Stimulated activated CD8-positive, alpha-beta memory T cell treated with anti-CD3 and anti-CD28 coated beads, Interleukin-4, amount 100 ng/mL, for 1 hour (primary cell): ENCODE measurements at places on chromosomes 16 and 17.

- peak; percentile 73 for DNase-seq
Observed at GRCh38 chr16:89115216-89115861, 21.7 kb downstream of the ACSF3 start.

- DNase-seq = no peak
Observed at GRCh38 chr17:77944390-77945222, 13.9 kb upstream of the TNRC6C start.

DNA sequence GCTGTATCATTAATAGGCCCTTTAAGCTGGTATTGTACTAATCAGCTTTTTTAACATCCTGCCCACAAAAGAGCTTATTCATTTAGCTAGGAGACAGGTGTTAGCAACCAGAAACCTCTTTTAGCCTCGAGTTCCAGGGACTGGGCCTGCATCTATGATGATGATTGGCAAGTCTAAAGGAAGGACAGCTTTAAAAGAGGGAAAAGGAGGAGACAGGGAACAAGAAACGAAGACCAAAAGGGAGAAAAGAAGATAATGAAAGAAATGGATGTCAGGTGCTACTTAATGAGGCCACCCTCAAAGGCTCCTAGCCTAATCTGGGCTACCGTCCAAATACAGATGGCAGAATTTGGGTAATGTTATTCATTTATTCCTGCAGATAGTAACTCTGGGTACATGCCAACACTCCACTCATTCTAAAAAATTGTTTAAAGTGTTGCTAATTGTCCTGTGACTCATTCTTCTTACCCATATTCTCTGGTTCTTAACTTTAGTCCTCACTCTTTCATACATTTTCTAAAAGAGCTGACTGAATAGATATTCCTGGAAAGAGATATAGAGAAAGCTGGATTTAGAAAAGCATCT, 18.7 kb upstream of the RFFL start:
- no peak for DNase-seq

DNA sequence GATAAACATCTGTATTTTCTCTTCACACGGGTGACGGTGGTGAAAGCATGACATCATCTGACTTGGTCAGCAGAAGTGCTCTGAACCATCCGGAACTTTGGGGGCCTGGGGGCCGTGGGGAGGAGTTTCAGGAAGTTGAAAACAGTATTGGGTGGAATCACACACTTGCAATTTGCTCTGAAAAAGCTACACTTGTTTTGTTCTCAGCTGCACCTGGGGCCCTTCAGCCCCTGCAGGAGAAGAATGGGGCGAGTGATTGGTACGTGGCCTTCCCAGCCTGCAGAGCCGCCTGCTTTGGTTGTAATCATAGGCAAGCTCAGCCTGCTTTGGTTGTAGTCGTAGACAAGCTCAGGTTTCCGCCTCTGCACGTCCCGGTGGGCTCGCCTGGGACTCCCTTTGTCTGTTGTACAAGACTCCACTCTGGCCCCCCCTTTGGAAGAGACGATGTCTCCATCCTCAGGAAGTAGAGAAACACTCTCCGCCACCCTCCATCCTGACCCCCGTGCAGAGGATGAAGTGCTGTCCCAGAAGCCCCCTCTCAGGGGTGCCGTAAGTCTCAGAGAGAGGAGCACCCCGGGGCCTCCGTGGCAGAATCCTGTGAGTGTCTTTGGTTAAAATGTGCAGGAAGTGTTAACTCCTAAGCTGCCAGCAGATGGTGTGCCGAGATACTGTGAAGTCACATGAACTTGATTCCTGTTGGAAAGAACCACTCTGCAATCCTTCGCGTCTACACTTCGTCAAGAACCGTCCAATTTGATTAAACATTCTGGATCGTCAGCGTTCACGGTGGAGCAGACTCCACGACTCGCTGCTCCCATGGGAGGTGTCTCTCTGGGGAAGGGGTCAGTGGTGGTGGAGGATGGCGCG, 5.4 kb downstream of the BANP start:
- DNase-seq = peak; percentile 43

DNA sequence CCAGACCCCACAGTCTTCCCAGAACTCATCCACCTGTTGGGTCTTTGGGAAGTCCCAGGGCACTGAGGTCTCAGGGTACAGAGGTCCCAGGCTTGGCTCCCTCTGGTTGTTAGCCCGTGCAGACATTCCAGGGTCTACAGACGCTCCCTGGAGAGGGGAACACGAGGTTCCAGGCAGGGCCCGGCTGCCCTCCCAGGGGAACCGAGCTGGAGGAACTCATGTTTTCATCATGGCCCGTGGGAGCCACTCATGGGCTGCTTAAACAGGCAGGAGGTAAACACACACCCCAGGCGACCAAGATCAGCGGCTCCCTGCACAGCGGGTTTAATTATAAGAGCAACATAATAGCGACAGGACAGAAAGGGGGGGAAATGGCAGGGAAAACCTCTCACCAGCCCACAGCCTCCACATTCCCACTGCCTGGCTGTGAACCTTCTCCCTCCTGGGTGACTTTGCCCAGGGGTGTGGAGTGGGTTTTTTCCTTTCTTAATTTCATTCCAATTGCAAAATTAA, 36.5 kb downstream of the TRARG1 start:
- DNase-seq = no peak
